ENCODE measurements at places on chromosomes 7 and 10.

DNA sequence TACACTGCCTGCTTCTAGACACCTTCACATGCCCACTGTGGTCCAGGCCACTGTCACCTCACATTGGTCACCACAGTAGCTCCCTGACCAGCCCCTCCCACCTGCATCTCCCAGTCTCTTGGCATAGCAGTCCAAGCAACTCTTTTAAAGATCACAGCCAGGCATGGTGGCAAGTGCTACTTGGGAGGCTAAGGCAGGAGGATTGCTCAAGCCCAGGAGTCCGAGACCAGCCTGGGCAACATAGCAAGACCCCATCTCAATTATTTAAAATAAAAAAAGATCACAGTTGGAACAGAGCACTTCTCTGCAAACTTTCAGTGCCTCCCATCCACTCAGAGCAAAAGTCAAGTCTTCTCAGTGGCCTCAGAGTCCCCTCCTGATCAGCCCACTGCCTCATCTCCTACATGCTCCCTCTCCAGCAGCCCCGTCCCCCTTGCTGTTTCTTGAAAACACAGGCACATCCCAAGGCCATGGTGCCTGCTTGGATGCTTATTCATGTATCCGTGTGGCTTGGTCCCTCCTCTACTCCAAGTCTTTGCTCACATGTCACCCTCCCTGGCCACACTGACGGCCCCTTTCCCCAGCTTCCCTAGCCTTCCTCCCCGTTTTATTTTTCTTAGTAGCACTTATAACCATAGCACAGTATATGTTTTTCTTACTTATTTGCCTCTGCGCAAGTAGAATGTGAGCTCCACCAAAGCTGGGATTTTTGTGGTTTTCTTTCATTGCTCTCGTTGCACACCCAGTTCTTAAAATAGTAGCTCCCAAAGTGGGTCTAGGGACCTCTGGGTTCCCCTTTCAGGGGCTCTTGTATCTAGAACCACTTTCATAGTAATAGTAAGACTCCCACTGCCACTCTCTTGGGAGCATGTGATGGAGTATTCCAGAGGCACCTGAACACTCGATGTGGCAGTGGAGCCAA, 19.5 kb downstream of the TSPAN15 start:
- DNase-seq = no peak

GRCh38 chr10:58291538-58292174, 22.7 kb downstream of the CISD1 start:
- DNase-seq = no peak

- no peak for DNase-seq
Measured at GRCh38 chr7:138926241-138926612, 55.0 kb downstream of the KIAA1549 start.

DNA sequence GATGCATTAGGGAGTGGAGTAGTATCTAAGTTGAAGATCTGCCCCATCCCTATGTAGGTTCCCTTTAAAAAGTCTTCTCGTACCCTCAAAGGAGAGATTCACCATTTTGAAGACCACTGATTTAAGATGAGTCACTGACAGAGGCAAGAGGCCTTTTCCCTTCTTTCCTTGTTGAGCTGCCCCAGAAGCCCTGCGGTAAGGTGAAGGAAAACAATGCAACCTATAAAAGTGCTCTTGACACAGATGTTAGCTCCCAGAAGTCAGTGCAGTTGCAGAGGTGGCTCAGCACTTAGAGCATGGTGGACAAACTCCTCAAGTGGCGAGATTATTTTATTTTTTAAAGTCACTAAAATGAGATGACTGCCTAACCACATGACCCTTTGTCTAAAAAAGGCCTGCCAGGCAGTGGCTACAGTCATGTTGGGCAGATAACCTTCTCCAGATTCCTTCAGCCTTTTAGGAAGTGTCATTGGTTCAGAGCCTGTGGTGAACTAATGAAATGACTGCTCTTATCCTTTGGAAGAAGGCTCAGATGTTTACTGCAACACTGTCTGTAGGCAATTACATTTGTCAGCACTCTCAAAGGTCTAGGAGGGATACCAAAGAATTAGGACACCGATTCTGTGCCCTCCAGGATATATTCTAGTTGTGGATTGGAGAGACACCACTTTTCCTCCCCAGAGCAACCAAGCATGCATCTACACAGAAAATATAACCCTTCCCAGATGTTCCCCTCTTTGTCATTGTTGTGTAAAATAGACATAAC, 88.7 kb downstream of the ARID5B start:
- no peak for DNase-seq

- no peak for DNase-seq
Measured at GRCh38 chr7:92645114-92646061, 55.2 kb upstream of the FAM133B start.

- DNase-seq = no peak
Measured at GRCh38 chr7:26454180-26454579, 162.5 kb downstream of the SNX10 start.

DNA sequence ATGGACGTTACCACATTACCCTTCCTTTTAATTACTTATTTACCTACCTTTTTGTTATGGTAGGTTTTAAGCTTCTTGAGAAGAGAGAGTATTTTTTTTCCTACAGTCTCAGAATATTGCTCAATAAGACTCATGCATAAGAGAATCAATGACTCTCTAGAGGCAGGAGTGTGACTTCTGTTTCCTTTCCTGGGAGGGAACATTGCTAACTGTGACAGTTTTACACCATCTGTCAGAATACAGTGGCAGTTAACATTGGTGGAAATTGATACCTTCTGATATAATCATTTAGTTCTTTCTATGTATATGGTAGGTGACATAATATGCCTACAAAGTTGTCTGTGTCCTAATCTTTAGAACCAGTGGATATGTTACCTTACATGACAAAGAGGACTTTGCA, 348.7 kb upstream of the POT1 start:
- DNase-seq = no peak

- no peak for DNase-seq
Measured at GRCh38 chr10:45653454-45653853, 19.1 kb downstream of the ZFAND4 start.

DNA sequence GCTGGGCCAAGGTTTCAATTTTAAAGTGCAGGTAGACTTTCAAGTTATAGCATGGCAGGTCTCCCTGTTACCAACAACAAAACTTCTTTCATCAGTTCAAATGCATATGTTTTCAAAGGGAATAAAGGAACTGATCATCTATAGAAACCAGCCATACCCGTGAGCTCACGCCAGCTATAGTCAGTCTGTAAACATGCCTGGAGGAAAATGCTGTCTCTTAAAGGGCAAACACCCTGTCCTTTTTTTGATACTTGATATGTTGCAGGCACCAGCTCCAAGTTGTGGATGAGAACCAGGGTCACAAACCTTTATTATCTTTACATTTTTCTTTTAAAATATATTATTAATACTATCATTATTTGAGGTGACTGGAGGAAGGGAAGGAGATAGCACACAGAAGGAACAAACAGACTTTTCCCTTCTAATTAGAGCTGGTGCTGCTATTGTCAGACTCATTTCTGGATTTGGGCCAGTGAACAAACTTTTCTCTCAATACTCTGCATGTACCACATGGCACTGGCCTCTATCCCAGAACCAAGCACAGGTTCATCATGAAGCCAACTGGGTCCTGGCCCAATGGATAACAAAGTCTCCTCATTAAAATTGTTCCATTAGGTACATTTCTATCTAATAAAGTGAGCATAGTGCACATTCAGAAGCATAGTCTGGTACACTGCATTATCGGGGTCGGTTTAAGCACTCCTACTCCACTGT, 1102.4 kb downstream of the SORCS3 start:
- DNase-seq = no peak
